Right atrium auricular region (tissue), 2 donors: ENCODE measurements at places on chromosomes 2 and 18.
A peak's percentile ranks its signal among the peaks of the same experiment; 100 is the strongest.

DNA sequence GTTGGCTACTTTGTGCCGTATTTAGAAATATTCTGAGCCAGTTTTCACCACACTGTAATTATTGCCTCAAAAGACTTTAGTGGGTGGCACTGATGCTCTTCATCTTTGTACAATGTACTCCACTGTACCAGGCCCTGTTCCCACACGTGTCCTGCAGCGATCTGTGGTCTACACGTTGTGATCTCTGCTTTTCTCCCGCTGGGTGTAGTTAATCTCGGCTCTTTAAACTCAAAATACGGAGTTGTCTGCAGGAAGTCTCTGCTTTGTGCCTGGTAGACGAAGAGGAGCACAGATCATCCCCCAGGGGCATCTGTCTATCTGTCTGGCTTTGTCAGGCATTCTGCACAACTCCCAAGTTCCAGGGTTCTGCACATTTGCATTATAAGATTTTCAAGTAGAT is 12.1 kb upstream of the GREB1 start:
- no peak for DNase-seq

DNA sequence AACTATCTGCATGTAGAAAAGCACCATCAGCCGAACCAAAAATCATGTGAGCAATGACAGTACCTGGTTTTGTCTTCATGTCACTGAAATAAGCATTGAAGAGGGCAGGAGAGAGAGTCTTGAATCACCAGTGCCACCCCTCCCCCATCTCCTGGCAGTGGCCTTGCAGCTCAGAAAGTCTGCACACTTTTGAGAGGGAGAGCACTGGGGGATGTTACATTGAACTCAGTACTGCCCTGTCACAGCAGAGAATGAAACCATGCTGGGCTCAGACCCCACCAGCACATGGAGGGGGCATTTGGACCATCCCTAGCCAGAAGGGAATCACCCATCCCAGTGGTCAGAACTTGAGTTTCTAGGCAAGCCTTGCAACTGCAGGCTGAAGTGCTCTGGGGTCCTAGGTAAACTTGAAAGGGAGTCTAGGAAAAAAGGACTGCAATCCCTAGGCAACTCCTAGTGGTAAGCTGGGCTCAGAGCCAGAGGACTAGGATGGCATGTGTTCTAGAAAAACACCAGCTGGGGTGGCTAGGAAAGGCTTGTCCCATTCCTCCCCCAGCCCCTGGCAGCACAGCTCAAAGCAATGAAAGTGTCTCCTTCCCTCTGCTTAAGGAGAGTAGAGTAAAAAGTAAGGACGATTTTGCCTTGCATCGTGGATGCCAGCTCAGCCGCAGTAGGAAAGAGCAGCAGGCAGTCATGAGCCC is 259.9 kb upstream of the MYT1L start:
- DNase-seq = peak; percentile 18

DNA sequence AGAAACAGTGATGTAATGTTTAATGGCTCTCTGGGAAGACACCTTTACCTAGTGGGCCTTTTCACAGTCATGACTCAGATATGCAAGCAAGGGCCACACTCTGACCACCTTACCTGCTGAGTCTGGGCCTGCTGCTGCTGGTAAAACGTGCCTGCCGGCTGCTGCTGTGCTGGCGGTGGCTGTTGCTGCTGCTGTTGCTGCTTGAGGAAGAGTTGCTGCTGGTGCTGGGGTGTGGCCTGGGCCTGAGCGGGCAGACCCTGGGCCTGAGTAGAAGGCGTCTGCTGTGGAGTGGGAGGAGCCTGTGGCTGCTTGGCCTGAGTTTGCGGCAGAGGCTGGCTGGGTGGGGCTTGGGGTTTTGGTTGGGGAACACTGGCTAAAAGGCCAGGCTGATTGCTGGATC is 81.6 kb upstream of the NFU1 start:
- DNase-seq = no peak

GRCh38 chr2:100278986-100279385 is 43.3 kb downstream of the LONRF2 start:
- DNase-seq = peak; percentile 42

- DNase-seq = peak; percentile 69
These were observed 2.2 kb downstream of the LRATD1 start for GRCh38 chr2:14634489-14635390.

- DNase-seq = peak; percentile 67
These were observed 150.0 kb downstream of the DYSF start for GRCh38 chr2:71603311-71603811.

GRCh38 chr2:203606051-203606450 is 71.0 kb upstream of the RAPH1 start:
- DNase-seq = no peak

- peak; percentile 42 for DNase-seq
These were observed 272.5 kb upstream of the PXDN start for GRCh38 chr2:2016651-2017311.

DNA sequence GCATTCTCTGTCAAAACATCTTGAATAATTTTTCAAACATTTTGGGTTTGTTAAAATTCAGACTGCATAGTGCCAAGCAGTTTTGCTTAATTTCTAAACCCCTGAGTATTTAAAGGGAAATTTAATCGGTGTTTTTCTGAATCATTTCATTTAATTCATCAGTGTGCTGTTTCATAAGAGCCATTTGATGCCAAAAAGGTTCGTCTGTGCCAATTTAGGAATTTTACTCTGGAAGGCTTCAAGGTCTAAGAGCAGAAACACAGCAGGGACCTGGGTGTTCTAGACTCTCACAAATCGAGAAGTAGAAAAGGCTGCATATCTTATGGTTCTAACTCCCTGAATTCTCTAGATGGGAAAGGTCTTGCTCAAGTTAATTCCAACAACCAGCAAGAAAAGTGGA is 311.9 kb upstream of the NT5C1B start:
- no peak for DNase-seq
